NCI-H2171 treated with DMSO at 0.1 percent for 48 hours (cell line): ENCODE measurements at places on chromosomes 12 and 14.

DNA sequence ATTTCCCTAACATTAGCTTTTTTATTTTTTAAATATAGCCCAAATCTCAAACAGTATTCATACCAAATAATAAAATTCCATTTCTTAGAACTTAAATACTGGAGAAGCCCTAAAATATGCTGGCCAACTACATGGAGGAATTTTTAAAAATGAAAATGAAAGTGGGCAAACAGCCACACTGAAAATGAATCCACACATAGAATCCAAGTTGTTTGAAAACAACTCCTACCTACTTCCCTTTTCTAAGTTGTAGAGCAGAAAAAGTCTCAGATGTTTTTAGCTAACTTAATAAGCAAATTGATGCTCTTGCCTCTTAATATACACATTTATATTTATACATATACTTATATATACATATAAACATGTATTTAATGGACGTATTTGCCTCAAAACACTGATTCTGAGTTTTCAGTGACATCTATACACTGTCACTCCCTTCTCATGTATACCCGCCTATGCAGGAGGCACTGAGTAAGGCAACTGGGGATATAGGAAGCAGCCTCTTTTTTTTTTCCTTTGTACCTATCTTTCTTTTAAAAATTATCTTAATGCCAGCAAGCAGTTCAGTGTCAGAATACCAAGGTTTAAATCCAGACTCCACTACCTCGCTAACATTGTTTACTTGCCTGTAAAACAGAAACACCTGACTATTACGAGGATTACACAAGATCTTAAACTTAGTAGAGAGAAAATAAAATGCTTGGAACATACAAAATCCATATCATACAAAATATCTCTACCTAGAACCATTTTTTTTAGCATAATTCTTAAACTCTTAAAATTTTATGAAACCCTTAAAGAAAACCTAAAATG is 13.3 kb downstream of the DICER1 start:
- no peak for DNase-seq

- no peak for DNase-seq
These were observed 35.2 kb upstream of the PAWR start for GRCh38 chr12:79725987-79726386.

- no peak for DNase-seq
These were observed 30.8 kb downstream of the MIA2 start for GRCh38 chr14:39264558-39264957.

GRCh38 chr12:118982302-118982701 is 961 bp downstream of the SRRM4 start:
- DNase-seq, result no peak

DNA sequence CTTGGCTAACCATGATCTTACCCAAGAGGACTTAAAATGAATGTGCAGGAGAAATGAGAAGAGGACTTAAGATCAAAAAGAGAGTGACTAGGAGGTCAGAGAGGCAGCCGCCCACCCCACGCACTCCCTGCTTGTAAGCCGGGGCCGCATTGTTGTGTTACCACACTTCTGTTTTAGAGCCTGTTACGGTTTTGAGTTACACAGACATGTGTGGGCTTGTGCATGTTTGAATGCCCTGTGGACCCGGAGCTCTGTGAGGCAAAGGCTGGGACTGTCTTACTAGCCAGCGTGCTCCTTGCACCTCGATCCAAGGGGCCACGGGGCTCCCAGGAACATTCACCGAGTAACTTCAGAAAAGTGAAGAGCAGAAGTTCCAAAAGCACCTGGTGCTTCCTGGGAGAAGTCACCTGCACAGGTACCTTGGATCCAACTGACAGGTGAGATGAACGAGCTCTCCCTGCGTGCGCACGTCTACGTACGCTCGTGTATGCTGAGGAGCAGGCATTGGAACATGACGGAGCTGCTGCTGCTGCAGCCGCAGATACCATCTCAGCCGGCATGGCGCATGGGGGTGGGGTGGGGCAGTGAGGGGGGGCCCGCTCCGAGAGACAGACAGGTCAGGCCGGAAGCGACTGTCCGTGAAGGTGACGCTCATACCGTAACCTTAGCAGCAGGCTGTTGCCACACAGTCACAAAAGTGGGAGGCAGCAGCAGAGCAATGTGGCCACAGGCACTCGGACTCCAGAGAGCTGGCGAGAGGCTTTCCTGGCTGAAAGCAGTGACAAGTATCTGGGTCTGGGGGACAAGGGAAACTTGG is 23.7 kb downstream of the SFSWAP start:
- DNase-seq, result no peak

GRCh38 chr12:10362828-10363657 is 26.8 kb downstream of the KLRK1 start:
- DNase-seq, result no peak
